ENCODE measurements at places on chromosomes 12 and 14.

- DNase-seq: no peak
Measured at GRCh38 chr12:108772247-108772646, 40.9 kb upstream of the CORO1C start.

DNA sequence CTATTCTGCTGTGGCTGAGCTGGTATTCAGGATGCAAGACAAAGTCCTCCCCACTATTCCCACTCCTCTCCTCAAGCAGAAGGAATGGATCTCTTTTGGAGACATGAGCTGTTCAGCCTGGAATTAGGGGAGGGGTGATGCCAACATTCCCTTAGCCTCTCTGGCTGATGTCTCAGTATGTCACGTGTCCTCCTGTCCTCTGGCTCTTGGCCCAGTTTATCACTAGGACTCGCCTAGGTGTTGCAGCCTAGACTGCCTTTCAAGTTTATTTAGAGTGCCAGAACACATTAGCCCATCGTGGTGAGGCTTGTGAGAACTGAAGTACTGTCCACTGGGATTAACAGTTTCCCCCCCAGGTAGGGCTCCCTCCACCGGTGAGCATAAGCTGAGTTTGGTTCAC lies 239.9 kb upstream of the MIS18BP1 start:
- no peak for DNase-seq

DNA sequence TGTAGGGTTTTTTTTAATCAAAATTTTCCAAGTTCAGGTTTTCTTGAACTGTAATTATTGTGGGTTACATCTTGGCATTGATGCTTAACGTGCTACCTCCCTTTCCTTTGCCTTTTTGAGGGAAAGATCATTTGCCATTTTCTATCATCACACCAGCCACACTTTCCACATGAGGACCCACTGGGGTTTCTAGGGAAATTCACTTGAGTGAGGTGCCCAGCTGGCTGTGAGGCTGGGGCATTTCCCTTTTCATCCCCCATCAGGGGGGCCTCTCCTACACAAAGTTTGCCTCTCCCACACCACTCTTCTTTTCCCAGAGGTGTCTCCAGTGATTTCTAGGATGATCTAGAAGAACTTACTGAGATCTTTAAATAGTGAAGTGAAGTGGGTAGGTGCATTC lies 335.7 kb downstream of the BMP4 start:
- DNase-seq: no peak

- DNase-seq: peak; percentile 62
Measured at GRCh38 chr12:47773062-47773857, at the start of gene SLC48A1. TSS of gene SLC48A1 (plus strand) at chr12:47773238. CDS start at chr12:47773305, 67 bp downstream.

DNA sequence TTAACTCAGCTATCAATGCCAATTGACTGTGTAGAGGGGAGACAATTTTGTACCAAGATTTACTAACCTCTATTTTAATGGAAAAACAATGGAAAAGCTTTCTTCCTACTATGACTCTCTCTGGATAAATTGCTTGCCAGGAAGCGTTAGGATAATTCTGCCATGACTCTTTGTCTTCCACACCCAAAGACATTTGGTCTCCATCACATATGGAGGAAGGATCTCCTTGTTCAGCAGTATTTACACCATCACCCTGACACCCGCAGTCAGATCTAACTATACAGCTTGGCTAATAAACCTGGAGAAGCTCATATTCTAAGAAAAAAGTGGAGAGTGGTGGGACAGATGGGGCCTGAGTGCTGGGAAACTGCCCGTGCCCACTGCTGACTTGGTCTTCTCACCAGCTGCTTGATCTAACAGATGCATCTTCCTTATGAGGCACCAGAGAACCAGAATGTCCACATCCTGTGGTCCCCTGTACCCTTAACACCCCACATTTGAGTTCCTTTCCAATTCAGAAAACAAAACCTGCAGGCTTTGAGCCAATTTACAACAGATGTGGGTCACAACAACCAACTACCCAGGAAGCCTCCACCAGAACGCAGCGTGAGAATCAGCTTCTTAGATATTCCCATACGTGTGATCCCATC lies 154.0 kb downstream of the DAD1 start:
- no peak for DNase-seq

DNA sequence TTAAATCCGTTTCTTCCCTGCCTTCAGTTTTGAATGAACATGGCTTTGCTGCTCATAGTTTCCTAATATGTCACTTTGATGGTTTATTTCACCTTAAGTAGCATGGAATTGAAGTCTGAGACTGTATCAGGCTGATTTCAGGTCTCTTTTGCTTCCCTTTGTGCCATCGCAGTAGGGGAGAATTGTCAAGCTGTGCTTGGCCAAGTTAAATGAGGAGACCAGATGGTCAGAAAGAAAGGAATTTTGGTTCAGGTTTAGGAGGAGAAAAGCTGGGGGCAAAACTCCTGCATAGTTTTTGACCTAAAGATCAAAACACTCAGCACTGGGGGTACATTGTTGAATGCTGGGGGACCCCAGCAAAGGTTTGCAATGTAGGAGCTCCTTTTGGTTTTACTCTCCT lies 398.4 kb downstream of the NUAK1 start:
- DNase-seq: no peak

GRCh38 chr12:86663173-86663572 lies 407.0 kb upstream of the MGAT4C start:
- no peak for DNase-seq

DNA sequence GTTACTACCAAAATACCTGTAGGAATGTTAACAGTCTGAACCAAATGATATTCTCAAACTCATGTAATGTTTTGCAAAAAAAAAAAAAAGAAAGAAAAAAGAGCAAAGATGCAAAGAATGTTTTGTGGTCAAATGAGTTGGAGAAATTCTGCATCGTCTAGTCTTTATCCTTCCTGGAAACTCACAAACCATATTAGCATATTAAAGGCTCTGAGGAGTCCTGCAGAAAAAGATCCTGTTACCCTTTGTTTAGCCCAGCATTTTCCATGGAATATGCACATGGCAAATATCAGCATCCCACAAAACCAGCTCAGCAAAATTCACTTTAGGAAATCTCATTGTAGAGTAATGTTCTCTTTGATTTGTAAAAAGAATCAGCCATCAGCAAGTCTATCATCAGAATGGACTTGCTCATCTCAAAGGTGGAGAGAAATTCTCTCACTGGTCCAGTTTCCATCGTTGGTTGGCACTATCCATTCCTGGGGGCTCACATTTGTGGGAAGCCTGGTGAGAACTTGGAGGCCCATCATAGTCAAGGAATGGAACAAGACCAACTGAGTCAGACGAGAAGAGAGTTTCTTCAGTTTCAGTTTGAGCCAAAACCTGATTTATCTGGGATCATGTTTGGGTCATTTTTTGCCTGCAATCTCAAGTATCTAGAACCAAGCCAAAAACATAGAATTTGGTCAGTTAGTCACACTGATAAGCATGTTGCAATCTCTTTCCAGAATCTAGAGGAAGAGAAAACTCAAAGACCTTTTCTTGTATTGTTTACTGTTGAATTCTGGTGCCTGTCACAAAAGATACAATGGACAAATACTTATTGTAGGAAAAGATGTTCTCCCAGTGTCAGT lies 129.8 kb downstream of the TBX5 start:
- DNase-seq: no peak

DNA sequence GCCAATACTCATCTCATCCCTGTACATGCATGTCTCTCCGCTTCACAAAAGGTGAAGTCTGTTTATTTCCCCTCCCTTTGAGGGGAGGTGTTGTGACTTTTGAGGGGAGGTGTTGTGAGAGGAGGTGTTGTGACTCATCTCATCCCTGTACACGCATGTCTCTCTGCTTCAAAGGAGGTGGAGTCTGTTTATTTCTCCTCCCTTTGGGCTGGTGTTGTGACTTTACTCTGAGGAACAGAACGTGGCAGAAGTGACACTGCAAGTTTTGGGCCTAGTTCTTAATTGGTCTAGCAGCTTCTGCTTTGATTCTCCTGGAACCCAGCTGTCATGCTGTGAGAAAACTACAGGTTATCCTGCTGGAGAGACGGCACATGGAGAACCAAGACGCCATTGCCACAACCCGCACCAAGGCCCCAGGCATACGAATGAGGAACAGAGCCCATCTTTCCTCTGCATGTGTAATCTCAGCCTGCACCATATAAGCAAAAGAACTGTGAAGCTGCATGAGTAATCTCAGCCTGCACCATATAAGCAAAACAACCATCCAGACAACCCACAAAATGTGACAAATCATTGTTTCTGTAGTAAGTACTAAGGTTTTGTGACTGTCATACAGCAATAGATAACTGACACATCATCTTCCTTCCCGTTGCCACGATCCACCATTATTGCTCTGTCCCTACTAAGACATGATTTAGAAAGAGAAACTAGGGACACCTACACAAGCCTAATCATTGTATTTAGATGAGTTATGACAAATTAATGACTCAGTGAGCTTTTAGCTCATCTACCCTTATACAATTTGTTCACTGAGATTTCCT lies 30.0 kb downstream of the GALNT4 start:
- DNase-seq: no peak

- peak; percentile 78 for DNase-seq
Measured at GRCh38 chr12:49644620-49644994, 21.2 kb downstream of the PRPF40B start.

- DNase-seq: no peak
Measured at GRCh38 chr14:52998376-52999015, 47.6 kb upstream of the FERMT2 start.

DNA sequence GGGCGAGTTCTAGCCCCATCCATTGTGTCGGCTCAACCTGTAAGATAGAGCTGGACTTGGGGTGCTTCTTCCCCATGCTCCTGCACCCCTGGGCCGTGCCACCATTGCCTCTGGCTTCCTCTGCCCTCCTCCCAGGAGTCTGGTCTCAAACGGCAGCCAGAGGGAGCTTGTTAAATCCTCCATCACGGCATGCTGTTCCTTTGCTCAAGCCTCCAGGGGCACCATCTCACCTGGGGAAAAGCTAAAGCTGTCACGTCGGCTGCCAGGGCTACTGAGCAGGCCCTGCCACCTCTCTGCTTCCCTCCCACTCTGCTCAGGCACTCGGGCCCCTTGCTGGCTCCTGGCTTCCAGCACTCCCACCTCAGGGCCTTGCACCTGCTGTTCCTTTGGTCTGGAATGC lies 140.4 kb downstream of the RBM19 start:
- DNase-seq: no peak

- no peak for DNase-seq
Measured at GRCh38 chr14:76698631-76699030, 62.6 kb upstream of the VASH1 start.

Measured in activated T-cell treated with anti-CD3 and anti-CD28 coated beads for 1 hour (primary cell).